Activated CD4-positive, alpha-beta T cell treated with anti-CD3 and anti-CD28 coated beads for 4 hours (primary cell): ENCODE measurements at places on chromosomes 6 and 20.

DNA sequence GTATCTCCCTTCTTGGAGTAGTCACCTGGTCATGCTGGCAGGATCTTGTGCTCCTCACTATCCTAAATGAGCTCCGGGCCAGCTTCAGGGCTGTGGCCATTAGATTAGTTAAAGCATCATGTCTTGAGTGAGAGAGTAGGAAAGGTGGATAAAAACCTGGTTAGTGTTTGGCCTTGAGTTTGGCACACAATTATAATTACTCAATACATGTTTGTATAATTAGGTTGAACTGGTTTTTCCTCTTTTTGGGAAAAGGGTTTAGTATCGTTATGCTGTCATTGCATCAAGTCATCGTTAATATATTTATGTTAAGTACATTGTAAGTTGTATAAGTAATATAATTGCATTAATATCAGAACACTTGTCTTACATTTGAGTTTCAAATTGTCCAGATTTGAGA, 126.3 kb downstream of the CDKAL1 start:
- no peak for DNase-seq

DNA sequence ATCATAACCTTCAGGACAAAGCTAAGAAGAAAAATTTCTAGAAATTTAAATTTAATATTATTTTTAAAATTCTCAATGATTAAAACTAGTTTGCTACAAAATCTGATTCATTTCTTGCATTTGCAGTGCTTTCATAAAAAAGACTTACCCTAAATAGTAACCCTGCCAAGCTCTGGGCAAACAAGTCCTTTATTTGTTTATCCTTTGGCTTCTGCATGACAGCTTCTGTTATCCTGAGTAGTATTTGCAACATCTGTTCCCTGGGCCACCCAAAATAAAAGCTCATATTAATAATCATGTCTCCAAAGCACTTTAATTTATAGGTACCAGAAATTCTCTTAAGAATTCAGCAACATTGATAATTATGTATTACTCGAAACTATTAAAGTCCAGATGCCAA, 101.3 kb downstream of the RALGAPA2 start:
- DNase-seq = no peak

- no peak for DNase-seq
These were observed 191.9 kb downstream of the TFAP2C start for GRCh38 chr20:56820984-56821383.

GRCh38 chr6:18016698-18017097, 29.3 kb upstream of the KIF13A start:
- DNase-seq = no peak

- DNase-seq = no peak
These were observed 16.8 kb upstream of the ARID1B start for GRCh38 chr6:156760377-156760776.

GRCh38 chr6:89352278-89353117, at the start of gene UBE2J1:
UBE2J1 (minus strand) TSS chr6:89352722; CDS start chr6:89352569, 153 bp downstream.
- DNase-seq = peak; percentile 57

GRCh38 chr6:120587381-120587780, 746.9 kb downstream of the TBC1D32 start:
- DNase-seq = no peak

DNA sequence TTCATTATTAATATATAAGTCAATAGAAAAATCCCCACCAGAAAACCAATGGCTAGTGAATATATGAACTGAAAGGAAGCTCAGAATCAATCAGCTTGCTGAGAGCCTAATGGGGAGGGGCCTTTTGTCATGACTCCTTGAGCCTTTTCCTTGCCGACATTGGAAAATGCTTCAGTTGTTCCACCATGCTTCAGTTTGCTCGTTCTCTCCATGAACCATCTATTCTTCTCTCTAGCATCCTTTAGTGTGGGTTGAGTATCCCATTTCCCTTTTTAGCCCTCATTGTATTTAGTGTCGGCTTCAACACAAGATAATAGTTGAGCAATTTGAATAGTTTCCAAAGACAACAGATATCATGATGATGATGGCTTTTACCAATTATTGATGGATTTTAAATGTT, 139.9 kb downstream of the ADGRG6 start:
- no peak for DNase-seq

DNA sequence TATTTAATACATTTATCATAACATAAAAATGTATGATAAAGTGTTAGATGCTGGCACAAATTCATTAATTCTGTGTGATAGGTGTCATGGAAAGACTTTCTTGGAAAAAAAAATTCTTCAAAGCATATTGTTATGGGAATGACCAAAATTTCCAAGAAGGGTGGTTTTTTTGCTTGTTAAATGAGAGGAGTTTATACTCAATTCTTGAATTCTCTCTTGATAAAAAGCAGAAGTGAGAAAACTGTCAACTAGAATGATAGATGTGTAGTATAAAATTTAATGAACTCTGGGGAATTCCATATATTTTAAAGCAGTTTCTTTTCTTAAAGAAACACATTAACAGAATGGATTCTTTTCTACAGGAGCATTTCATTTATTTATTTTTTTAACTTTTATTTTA, 62.0 kb upstream of the SNAP91 start:
- DNase-seq = no peak
